Fibroblast of upper back skin (primary cell): ENCODE measurements at places on chromosomes 2 and 18.

GRCh38 chr2:231640641-231641111 is 48.0 kb downstream of the TEX44 start:
- DNase-seq, result no peak

GRCh38 chr2:152755029-152755428 is 36.6 kb downstream of the ARL6IP6 start:
- peak; percentile 6 for DNase-seq

- no peak for DNase-seq
Measured at GRCh38 chr2:60505240-60505879, 48.1 kb downstream of the BCL11A start.

GRCh38 chr18:59733421-59733820 is 36.2 kb upstream of the CCBE1 start:
- DNase-seq, result no peak

DNA sequence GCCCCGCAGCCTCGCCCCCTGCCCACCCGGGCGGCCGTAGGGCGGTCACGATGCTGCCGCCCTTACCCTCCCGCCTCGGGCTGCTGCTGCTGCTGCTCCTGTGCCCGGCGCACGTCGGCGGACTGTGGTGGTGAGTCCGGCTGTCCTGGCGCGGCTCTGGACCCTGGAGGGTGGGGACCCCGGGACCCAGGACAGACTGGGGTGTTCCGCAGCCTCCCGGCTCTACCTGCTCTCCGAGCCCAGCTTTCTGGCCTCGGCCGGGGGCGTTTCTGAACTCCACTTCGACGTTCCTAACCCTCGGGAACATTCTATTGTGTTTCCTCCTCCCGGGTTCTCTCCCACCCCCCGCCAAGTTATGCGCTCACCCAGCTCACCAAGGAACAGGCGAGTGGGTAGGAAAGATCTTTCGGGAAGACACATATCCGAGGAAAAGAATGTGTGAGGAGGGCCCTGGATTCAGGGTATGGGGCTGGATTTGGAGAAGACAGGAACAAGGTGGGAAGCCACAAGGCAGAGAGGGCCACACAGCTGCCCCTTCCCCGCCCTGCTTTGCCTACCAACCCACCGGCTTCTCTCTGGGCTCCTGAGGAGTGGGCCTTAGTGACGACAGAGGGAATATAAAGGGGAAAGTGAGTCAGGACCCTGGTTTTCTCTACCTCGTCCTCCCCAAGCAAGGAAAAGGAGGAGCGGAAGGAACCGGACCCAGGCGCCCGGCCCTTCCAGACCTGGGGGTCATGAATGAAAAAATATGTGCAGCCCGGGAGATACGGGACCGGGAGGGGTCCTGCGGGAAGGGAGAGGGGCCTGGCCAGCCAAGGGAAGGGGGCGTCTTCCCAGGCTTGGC is 605 bp downstream of the WNT6 start:
- no peak for DNase-seq

GRCh38 chr18:36155851-36156757 is 26.4 kb downstream of the ELP2 start:
- peak; percentile 56 for DNase-seq

GRCh38 chr18:79681484-79682387 is 2.1 kb downstream of the CTDP1 start:
- DNase-seq, result no peak

DNA sequence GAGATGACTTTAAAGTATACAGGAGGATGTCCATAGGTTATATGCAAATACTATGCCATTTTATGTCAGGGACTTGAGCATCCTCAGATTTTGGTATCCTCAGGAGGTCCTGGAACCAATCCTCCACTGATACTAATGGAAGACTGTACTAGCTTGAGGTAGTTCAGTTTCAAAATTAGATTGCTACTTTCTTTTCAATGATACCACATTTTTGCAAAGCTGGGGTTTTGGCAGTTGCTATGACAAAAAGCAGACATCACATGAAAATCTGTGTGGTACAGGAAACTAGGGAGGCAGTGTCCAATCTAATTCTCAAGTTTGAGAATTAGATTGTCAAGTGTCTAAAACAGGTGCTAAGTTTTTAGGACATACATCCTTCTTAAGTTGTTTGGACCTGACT is 14.2 kb downstream of the EHBP1 start:
- no peak for DNase-seq

DNA sequence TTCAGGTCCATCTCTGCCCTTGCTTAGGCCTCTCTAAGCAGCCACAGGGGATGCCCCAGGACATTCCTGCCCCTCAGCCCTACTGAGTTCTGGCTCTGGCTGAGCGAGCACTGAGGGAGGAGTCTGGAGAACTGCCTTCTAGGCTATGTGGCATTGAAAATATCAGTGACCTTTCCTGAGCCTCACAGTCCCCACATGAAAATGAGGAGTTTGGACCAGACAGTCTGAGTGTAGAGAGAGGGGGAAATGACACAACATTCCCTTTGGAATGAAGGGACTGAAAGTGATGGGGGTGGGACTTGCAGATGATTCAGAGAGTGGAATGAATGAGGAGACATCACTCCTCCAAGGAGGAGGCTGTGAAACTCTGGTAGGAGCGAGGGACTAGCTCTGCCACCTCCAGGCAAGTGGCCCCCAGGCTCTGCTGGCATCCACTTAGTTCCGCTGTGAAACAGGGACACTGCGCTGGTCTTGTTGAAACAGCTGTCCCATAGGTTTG is 8.0 kb downstream of the TNS1 start:
- peak; percentile 87 for DNase-seq

- no peak for DNase-seq
Measured at GRCh38 chr18:70442933-70443332, 154.1 kb downstream of the SOCS6 start.

DNA sequence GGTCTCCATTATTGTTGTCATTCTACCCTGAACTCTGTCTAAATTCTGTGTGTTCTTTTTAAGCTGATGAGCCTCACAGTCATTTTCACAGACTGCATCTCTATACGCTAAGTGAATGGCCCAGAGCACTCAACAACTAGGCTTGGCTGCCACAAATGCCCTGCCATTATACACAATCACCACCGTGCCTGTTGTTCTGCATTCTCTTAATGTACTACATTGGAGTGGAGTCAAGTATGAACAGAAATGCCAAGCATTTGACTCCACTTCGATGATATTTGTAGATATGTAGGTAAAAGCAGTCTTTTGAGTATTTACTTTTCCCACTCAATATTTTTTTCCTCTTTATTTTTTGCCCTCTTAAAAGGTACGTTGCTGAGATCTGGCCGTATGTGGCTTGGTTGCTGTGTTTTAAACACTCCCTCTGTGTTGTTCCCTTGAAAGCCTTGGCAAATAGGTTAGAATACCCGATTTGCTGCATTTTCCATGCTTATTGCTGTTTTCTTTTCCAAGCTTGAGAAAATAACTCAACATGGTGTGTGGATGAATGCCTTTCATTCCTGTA is 36.2 kb upstream of the TMEFF2 start:
- DNase-seq, result no peak

- no peak for DNase-seq
Measured at GRCh38 chr2:179764710-179765109, 96.7 kb downstream of the ZNF385B start.

- DNase-seq, result no peak
Measured at GRCh38 chr2:240957656-240958365, 40.6 kb upstream of the SNED1 start.

GRCh38 chr2:157364257-157364974 is 38.8 kb upstream of the ERMN start:
- peak; percentile 35 for DNase-seq

- no peak for DNase-seq
Measured at GRCh38 chr2:240215676-240216051, 75.2 kb upstream of the OTOS start.
